ENCODE measurements at places on chromosomes 16 and 17. TPM values are rescaled to one million over a fixed set of nuclear protein-coding genes. Genes with fewer than 3 reads are reported as not detected.

Gene PRSS27
- total RNA-seq = 2.0 TPM

Gene OR3A3
- total RNA-seq = not detected

Gene SPNS3
- 2.1 TPM for total RNA-seq

Gene PLCG2
- 3.4 TPM for total RNA-seq

- DNase-seq = no peak
Observed at GRCh38 chr17:62004388-62004787, 60.7 kb downstream of the MED13 start.

DNA sequence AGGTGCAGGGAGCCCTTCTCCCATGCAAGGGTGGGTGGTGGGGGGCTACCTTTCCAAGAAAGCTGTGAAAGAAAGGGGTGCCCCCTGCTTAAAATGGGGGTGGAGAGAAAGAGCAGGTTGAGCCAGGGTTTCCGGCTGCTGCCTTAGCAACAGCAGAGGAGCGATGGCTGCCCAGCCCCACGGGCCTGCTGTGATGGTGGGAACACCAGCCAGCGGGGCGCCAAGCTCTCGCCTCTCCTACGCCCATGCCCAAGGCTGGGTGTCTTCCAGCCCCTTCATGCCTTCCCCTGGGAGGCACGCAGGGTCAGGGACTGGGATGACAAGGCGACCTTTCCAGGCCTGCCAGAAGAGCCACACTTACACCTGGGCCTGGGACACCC is 3.0 kb downstream of the FMNL1 start:
- DNase-seq = no peak

DNA sequence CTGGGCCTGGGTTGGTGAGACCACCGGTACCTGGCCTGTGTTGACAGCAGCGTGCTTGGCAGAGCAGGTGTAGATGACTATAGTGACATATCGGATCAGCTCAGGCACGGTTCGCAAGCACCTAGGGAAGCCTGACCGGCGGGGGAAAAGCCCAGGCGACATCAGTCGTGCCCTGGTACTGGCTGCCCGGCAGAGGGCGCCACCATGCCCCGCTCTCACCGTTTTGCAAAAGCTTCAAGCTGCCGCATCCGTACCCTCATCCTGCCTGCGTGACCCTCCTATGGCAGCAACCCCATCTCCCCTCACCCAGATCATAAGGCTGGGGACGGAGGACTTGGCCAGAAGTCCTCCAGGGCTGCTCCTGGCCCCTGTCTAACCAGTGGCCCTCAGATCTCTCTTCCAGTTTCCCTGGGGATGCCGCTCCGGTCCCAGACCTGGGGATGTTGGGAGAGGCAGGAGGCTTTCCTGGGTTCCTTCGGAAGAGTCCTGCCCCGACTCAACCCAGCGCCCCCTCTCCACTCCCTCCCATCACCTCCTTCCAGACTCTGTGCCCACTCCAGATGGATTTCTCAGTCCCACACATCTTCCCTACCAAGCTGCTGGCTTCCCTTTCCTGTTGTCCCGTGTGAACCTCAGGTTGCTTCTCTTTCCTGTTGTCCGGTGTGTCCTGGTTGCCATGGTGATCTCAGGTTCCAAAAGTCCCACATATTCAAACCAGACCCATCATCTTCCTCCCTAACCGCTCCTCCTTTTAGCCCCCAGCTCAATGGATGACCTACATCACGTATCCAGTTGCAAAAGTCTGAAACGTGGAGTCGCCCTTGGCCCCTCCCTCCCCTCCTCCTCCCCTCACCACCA is 13.7 kb downstream of the ALOX12B start:
- peak; percentile 78 for DNase-seq

GRCh38 chr17:82751171-82751570 is 694 bp upstream of the TBCD start:
- no peak for DNase-seq

GRCh38 chr17:42061646-42062487 is 11.5 kb upstream of the C17orf113 start:
- DNase-seq = no peak

Measured in Calu3 (cell line).